Activated naive CD4-positive, alpha-beta T cell treated with anti-CD3 and anti-CD28 coated beads for 36 hours (primary cell): ENCODE measurements at places on chromosomes 13 and 19. TPM values are rescaled to one million over a fixed set of nuclear protein-coding genes. Genes with fewer than 3 reads are reported as not detected.

Gene BRME1
- 5.8 TPM for total RNA-seq

DNA sequence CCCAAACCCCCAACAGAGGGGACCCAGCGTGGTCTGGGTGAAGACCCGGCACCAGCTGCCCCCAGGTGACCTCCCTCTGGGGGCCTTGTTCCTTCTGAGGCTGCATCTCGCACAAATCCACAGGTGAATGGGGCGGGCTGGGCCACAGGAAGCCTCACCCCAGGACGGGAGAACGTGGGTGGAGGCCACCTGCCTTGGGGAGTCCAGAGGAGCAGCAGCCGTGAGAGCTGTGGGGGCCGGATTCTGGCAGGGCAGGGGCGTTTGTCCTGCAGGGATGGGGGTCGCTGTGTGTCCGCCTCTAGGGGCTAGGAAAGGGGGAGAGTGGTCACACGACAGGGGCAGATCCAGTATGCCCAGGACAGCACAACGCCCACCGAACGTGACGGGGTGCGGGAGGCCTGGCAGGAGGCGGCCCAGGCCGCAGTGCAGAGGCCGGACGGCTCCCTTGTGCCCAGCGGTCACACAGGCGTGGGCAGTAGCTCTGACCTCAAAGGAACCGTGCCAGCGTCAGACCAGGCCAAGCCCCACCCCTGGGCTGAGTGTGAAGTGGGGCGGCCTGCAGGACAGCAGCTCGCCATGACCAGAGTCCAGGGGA, 6.7 kb downstream of the POLR2E start:
- peak; percentile 29 for DNase-seq

Gene EFNA2
- total RNA-seq = not detected

DNA sequence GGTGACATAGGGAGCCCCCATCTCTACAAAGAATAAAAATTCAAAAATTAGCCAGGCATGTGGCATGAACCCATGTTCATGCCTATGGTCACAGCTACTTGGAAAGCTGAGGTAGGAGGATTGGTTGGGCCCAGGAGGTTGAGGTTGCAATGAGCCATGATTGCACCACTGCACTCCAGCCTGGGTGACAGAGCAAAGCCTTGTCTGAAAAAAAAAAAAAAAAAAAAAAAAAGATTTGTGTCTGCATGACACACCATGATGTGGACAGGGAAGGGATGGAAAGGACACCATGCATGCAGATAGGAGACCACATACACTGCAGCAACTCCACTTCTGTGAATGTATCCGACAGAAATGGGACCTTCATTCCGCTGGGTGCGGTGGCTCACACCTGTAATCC, 34.0 kb upstream of the HOMER3 start:
- no peak for DNase-seq

Gene NKPD1
- total RNA-seq = 0.17 TPM

- DNase-seq = peak; percentile 27
These were observed 939 bp upstream of the RANBP3 start for GRCh38 chr19:5978606-5979552.

Gene PSG3
- total RNA-seq = not detected

Gene ATP4A
- not detected for total RNA-seq

- DNase-seq = peak; percentile 93
These were observed 7.7 kb downstream of the ARHGAP45 start for GRCh38 chr19:1074544-1075283.

GRCh38 chr19:18117692-18118378, 20.3 kb downstream of the MAST3 start:
- peak; percentile 94 for DNase-seq

DNA sequence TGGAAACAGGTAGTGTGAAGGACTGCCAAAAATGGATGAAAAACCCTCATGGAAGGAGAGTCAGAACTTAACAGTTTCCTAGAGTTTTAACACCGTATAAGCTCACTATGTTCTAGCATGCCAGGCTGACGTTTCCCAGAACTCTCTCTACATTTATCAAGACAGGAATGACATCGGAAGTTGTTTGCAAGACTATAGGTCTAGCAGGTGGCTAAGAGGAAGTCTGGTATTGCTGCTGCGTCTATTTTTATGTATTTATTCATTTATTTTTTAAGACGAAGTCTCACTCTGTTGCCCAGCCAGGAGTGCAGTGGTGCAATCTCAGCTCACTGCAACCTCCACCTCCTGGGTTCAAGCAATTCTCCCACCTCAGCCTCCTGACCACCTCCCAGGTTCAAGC, 20.5 kb upstream of the ARL11 start:
- no peak for DNase-seq

DNA sequence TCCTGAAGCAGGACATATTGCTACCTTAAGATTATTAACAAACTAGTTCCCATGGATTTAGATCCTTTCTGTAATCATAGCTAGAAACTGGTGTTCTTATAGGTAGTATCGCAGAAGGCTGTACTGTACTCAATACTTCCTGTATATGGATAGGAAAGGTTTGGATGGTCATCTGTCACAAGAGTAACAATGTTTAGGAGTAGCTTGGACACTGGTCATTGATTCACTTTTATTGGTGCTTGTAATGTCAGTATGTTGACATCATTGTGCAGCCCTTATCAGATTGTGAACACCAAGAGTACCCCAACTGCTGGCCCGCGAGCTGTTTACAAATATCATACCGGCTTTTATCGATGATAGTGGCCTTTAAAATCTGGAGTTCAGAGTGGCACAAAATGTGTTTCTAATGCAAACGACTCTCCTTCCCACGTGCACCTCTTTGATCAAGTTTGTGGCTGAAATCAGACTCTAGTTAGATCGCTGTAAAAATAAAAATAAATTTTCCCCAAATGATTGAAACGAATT, 605 bp upstream of the CDK8 start:
- no peak for DNase-seq

DNA sequence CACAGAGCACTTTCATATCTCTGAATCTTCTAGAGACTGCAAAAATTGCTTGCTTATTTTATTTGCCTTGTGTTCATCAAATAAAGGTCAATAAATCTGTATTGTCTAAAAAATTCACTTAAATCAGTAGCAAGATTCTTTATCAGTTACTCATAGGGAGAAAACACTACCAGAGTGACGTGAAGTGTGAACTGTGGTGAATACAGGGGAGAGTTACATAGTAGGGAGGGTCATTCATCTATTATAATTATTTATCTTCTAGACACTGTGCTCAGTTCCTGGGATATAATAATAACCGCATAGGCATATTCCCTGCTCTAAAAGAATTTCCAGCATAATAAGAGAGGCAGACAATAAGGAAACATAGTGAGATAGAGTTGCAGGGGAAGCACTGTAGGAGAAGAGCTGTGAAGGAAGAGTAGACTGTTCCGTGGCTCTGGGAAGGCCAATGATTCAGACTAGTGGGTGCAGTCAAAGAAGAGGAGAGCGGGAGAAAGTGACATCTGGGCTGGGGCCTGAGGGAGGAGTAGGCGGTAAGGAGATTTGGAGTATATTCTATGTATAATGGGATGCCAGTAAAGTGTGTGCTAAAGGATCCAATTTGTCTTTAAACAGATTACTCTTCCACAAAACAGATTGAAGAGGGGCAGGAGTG, 84.0 kb upstream of the TDRD3 start:
- DNase-seq = no peak

GRCh38 chr19:14563989-14564651, 7.7 kb downstream of the NDUFB7 start:
- peak; percentile 60 for DNase-seq

Gene CYP4F8
- total RNA-seq = not detected

Gene UNC13A
- not detected for total RNA-seq

- DNase-seq = no peak
These were observed 495.4 kb downstream of the DCT start for GRCh38 chr13:93984052-93984451.

Gene PLPP2
- total RNA-seq = 0.41 TPM

GRCh38 chr13:114288157-114288591, 6.8 kb downstream of the UPF3A start:
- DNase-seq = no peak

DNA sequence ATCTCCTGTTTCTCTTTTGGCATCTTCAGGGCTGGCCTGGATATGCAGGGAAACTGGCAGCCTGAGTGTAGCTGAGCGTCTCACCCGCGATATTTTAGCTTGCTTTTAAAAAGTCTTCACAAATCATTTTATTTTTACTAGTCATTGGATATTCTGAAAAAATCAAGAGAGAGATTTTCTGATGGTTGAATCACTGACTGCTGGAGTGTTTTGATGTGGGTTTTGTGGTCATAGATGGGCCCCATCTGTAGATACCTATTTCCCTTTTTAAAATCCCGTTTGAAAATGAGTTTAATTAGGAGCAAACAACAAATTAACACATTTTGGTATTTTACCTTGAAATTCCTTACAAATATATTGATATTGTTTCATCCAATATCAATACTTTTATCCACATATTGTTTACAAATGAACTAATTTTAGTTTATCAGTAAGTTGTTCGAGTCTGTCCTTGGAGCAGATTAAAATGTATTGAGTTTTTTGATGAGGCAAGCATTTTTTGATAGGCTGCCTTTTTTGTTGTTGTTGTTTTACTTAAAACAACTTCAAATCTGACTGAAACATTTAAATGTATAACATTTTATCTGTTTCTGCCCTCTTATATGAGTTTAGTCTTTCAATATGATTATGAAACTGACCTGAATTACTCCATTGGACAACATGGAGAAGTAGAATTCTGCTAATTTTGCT, 21.5 kb upstream of the OXGR1 start:
- peak; percentile 21 for DNase-seq

DNA sequence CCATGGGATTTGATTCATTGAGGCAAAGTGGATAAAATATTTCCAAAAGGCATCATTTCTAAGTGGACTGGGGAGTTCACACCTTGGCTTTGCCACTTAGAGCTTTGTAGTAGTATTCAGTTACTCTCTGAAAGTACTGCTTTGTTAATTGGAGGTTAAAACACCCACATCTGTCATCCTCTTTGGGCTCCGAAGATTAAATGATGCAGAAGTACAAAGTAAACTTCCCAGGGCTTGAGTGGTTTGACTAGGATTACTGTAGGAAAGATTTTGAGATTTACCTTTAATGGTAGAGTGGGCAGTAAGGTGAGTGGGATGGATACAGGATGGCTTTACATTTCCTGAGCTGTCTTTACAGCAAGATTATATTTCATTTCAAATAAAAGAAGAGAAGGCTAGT, 42.4 kb downstream of the WASF3 start:
- DNase-seq = no peak

Gene OR10H1
- not detected for total RNA-seq

DNA sequence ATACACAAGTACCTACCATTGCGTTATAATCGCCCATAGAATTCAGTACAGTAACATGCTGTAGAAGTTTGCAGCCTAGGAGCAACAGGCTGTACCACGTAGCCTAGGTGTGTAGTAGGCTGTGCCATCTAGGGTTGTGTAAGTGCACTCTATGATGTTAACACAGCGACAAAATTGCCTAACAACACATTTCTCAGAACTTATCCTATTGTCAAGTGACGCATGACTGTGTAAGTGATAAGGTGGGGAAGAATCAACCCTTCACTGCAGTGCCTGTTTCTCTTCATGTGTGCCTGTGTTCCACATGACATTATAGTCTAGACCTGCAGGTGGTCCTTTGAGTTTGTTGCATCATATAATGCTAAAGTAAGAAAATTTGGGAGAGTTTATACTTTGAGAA, 94.0 kb downstream of the PCDH9 start:
- DNase-seq = no peak

DNA sequence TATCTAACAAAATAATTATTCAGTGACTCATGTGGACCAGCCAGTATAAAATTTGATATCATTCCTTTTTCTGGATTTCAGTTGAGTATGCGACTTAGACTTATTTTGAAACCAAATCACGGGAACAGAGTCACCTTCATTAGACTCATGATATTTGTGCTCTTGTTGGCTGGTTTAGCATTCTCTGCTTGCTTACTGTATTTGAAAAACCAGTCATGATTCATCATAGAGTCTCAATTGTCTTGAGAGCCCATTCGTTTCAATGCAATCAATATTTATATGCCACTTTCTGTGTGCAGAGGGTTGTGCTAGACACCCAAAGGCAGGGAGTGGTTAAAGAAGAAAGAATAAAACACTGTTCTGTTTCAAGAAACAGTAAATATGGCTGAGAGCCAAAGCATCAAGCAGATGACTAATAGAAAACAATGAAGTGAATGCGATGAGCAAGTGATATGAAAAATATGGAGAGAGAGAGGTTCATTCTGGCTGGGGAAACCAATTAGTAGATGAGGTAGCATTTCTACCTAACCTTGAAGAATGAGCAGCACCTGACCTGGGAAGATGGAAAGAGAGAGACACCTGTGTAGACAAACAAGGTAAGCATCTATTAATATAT, 99.6 kb upstream of the MBNL2 start:
- no peak for DNase-seq

Gene ZNF66
- total RNA-seq = 4.9 TPM

- peak; percentile 43 for DNase-seq
These were observed 6.5 kb downstream of the UNC13A start for GRCh38 chr19:17681505-17682125.

Gene TDRD12
- 0.25 TPM for total RNA-seq
